PC-3 (cell line): ENCODE measurements at places on chromosomes 7 and 10. TPM values are rescaled to one million over a fixed set of nuclear protein-coding genes. Genes with fewer than 3 reads are reported as not detected.

GRCh38 chr7:124482229-124482628 lies 283.4 kb downstream of the GPR37 start:
- peak; percentile 87 for DNase-seq

DNA sequence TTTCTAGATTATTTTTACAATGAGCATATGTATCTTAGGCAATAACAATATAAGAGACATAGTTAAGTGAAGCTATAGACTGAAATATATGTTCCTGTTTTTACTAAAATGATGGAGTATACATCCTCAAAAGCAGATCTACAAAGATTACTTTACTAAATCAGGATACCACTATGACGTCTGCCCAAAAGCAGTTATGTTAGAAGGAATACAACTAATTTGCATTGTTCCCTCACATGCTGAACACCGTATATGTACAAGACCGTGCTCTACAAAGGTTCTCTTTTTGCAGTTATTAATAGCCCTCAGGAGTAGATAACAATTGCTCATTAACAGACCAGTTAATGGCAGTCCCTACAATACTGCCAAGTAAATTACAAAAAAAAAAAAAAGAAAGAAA lies 137.5 kb downstream of the CD36 start:
- DNase-seq = no peak

PRKAR2B gene
- total RNA-seq = 0.29 and 1.5 TPM in 2 replicates

- DNase-seq = peak; percentile 55
These were observed 117.1 kb downstream of the DYNC2I1 start for GRCh38 chr7:158973440-158973839.

DNA sequence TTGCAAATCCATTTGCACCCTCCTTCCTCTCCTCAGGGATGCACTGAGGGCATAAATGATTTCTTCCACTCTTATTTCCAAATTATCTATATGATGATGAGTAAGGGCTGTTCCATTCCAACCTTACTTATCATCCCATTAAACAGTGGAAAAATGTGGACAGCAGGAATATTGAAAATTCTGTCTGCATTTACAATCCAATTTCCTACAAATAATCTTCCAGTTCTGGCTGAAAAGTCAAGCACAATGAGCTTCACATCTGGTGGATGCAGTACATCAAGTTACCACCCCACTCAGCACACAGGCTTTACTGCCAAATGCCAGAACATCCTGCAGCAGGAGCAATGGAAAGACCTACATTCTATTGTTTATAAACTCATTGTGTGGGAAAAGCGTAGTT lies 345.0 kb upstream of the STEAP1 start:
- DNase-seq = no peak

- no peak for DNase-seq
These were observed 91.5 kb downstream of the SEMA3D start for GRCh38 chr7:85095366-85095765.
